Renal cortical epithelial cell (primary cell): ENCODE measurements at places on chromosomes 4 and X. TPM values are rescaled to one million over a fixed set of nuclear protein-coding genes. Genes with fewer than 3 reads are reported as not detected.

DNA sequence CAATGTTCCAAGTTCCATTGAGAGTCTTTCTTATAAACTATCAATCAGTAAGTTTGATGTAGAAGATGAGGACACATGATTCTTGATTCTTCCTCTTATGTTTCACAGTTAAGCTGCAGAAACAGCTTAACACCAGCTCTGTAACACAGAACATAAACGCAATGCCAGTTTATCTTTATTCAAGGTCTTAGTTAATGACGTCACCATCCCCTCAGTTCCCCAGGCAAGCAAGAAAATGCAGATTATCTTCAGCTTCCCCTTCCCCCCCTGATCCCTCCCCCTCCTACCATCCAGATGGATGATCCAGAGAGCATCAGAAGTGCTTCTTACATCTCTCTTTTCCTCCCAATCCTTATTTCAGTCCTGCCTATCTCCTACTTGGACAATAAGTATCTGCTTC, 4.4 kb upstream of the SH3RF1 start:
- DNase-seq = no peak

GRCh38 chr4:142974328-142974727, 128.2 kb upstream of the INPP4B start:
- DNase-seq = no peak

DNA sequence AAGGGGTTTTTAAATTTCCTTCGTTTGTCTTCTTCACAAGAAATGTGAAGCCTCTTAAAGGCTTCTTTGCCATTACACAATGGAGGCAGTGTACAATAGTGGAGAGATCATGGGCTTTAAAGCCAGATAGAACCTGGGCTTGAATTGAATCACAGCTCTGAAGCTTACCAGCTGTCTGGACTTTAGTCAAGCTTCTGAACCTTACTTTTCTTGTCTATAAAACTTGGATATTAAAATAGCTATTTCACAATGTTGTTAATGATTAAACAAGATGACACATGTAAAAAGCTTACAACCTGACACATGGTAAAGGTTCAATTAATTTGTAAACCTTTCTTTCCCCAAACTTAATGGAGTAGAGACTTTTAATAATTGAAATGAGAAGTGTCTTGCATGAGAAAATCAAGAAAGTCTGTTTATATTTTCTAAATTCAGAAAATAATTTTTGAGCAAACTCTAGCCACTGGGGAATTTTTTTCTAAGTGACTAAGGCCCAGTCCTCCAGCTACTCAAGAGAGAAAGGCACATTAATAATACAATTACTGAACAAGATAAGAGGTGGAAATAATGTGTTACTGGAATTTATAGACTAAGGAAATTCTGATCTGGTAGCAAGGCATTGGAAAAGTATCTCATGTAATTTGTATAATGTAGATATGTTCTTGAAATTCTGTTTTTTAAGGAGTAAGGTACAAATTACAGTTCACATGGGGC, 21.7 kb upstream of the TBC1D8B start:
- DNase-seq = peak; percentile 95

DNA sequence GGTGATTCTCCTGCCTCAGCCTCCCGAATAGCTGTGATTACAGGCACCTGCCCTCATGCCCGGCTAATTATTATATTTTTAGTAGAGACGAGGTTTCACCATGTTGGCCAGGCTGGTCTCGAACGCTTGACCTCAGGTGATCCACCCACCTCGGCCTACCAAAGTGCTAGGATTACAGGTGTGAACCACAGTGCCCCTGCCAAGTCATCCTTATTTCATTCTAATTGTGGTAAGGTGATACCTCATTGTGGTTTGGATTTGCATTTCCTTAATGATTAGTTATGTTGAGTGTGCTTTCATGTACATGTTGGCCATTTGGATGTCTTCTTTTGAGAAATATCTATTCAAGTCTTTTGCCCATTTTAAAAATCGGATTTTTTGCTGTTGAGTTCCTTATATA, 93.0 kb downstream of the USP9X start:
- DNase-seq = peak; percentile 28

Gene MAGEA9B
- total RNA-seq = not detected in 2 replicates

- DNase-seq = peak; percentile 46
These were observed 45.6 kb downstream of the ARHGEF38 start for GRCh38 chr4:105598052-105598451.

Gene ADAMTS3
- 15.9 and 22.1 TPM in 2 replicates for total RNA-seq

- DNase-seq = peak; percentile 59
These were observed 29.6 kb downstream of the AREG start for GRCh38 chr4:74474345-74475090.

Gene TXK
- 2.6 and 4.7 TPM in 2 replicates for total RNA-seq

Gene ADGRG2
- 0.15 TPM in 1 of 2 replicates, not detected in the other for total RNA-seq

DNA sequence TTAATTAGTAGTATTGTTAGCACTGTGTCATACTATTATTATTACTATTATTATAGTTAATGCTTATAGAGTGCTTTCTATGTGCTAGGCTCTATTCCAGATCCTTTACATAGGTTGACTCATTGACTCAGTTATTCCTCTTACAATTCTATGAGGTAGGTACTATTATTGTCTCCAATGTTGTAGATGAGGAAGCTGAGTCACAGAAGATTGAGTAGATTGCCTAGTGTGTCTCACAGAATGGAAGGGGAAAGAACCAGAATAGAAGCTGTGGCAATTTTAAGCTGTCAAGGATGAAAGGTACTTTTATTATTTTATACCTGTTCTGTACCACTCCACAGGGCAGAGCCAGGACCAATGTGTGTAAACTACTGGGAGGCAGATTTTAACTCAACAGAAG, 1.9 kb upstream of the TCEAL1 start:
- no peak for DNase-seq

Gene SLC10A6
- total RNA-seq = 0.10 TPM in 1 of 2 replicates, not detected in the other

GRCh38 chr4:169198167-169198566, 72.6 kb downstream of the SH3RF1 start:
- no peak for DNase-seq

Gene CHRDL1
- total RNA-seq = 36.6 and 39.8 TPM in 2 replicates

GRCh38 chr4:144647590-144647989, 1.6 kb downstream of the HHIP start:
- no peak for DNase-seq

Gene OTC
- total RNA-seq = not detected in 2 replicates

GRCh38 chr4:132542228-132542627, 606.9 kb upstream of the PCDH10 start:
- DNase-seq = no peak

Gene CLDN22
- total RNA-seq = not detected in 2 replicates

GRCh38 chrX:71082124-71082647, 13.5 kb upstream of the FOXO4 start:
- no peak for DNase-seq

DNA sequence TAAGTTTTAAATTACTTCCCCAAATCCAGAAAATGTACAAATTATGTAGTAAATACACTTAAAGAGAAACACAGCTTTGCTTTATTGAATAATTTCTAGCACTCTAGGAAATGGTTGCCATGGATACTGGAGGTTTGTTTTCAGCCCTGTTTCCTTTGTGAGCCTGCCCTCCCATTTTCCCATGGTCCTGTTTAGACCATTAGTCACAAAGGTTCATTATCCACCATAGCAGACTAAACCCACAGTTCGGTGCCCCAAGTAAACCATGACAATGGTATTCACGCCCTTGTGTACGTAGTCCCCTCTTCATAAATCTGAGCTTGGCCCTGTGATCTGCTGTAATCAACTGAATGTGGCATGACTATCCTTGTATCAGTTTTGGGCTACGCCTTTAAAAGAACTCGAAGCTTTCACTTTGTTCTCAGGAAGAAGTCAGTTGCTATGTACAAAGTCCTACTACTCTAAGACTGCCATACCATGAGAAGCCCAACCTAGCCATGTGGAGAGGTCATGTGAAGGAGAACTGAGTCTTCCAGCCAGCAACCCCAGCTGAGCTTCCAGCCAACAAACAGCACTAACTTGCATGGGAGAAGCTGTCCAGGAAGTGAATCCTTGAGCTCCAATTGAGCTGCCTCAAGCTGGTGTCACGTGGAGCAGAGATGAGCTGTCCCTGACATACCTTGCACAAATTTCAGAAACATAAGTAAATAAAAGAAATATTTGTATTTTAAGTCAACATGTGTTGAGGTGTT, 300.4 kb downstream of the LDB2 start:
- DNase-seq = peak; percentile 26

Gene OPRPN
- total RNA-seq = not detected in 2 replicates

Gene IL3RA
- total RNA-seq = not detected in 2 replicates

DNA sequence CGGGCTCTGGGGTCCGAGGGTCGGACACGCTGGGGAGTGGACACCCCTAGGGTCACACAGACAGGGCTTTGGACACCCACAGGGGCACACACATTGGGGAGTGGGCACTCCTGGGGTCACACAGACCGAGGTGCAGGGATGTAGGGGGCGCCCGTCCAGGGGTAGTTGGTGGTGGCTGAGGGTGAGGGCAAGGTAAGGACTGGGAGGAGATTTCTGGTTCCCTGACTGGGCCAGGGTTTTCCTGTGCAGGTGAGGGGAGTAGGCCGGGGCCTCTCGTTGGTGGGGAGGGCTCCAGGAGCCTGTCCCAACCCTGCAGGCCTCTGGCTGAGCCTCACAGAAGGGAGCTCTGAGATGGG, 21.9 kb upstream of the WDR45 start:
- DNase-seq = no peak

Gene FAM133A
- total RNA-seq = 0.05 TPM in 1 of 2 replicates, not detected in the other

- no peak for DNase-seq
These were observed 35.3 kb downstream of the HPGDS start for GRCh38 chr4:94307231-94307871.

DNA sequence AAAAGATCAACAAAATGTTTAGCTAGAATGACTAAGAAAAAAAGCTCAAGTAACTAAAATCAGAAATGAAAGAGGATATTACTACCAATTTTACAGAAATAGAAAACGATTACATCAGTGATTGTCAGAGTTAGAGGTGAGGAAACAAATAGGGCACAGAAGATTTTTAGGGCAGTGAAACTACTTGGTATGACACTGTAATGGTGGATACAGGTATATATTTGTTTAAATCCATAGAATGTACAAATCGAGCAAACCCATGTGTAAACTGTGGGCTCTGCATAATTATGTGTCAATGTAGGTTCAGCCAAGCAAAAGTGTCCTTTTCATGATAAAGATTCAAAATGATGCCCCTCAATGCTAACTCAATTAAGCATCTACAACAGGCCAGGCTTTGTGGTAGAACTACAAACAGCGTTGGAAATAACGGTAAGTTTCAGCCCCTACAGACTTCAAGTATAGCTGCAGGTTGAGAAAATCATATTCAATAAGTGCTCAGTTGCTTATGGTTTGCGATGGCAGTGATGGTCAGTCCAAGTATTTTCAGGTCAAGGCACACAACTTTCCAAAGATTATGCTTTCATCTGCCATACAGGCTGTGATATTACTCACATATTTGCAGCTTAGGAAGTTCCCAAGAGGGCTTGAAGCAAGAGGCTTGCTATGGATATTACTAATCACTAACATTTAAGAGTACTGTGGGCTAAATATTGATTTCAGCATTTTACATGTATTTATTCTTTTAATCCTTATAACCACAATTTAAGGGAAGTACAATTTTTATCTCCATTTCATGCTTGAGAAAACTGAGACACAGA, 158.6 kb downstream of the TET2 start:
- DNase-seq = no peak

Gene TMPRSS11D
- total RNA-seq = not detected in 2 replicates

DNA sequence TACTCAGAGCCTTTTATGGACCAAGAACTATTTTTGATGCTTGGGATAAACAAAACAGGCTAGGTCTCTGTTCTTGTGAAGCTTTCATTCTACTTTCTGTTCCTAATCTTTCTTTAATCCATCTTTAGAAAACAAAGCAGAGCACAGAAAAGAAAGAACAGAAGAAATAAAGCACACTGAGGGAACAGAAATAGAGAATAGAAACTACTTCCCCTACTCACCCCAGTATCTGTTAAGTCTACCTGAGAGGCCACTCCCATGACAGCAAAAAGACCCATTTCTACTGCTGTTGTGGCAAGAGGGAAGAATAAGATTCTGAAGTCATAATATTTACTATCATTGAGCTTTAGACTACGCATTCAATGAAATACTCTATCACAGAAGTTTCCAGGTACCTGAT, 9.2 kb downstream of the RFC1 start:
- DNase-seq = no peak

GRCh38 chr4:26402458-26402857, 81.6 kb downstream of the RBPJ start:
- no peak for DNase-seq

DNA sequence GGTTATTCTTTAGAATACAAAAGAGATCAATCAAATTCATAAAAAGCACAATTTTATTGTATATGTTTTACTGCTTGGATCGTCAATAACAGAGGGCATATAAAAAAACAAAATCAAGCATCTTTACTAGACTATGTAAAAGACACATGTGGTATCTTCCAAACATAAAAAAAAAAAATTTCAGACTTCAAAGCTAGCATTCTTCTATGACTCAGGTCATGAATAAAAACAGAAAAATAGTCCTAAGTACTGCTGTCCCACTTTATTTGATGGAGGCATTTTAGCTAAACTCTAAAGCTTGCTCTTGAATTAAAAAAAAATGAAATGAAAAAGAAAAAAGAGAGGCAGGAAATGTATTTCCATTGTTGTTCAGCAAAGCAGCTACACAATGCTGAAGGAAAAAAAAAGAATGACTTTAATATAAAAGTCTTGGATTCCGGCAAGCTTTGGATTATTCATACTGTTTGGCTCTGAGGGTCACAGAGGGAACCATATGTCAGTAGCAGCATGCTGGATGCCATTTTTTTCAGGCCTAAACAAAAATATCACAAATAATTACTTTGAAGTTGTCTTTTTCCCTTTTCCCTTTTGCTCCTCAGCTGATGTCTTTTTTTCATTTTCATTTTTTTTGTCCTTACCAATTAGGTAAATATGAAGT, 249.1 kb upstream of the DIAPH2 start:
- no peak for DNase-seq

Gene AMBN
- not detected in 2 replicates for total RNA-seq

DNA sequence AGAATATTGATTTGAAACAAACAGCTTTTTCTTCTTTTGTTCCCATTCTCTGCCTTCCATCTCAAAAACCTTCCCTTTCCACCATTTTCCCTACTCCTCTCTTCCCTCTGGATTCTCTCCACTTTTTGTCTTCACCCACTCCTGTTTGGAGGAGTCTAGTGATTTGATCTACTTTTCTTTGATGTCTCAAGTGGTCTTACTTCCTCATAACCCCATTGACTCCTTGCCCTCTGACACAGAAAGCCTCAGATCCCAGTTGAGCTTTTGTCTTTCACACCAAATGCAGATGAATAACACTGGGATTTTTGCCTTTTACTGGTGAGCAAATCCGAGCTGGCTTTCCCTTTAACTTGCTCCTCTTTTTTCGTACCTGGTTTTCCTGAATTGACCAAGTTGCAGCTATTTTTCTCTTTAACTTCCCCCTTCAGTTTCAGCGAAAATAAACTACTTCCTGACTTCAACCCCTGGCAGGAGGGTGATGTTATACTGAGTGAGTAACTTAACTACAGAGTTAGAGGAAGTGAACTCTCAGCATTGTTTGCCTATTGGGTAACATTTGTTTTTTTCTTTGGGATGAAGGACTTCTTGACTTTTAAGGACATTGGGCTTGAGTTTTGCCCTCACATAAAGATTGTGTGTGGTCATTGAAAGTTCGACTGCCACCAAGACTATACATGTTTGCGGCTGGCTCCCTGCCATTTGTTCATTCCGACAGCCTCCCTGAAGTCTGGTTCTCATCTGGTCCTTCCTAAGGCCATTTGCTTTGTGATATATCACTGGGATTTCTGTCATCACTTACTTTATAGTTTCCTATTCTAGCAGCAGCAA, 392.8 kb upstream of the NR3C2 start:
- peak; percentile 93 for DNase-seq

Gene PWWP3B
- total RNA-seq = 1.0 and 1.5 TPM in 2 replicates

GRCh38 chrX:13489454-13489853, 79.9 kb upstream of the EGFL6 start:
- DNase-seq = peak; percentile 63

Gene CDKL2
- total RNA-seq = 7.3 and 15.8 TPM in 2 replicates

GRCh38 chrX:74351760-74352159, 47.8 kb downstream of the ZCCHC13 start:
- no peak for DNase-seq

Gene NOCT
- 25.8 and 62.0 TPM in 2 replicates for total RNA-seq

Gene FHIP1A
- total RNA-seq = 17.0 and 19.3 TPM in 2 replicates
